ENCODE measurements at places on chromosomes 3 and 15.

- DNase-seq = no peak
These were observed 559.5 kb upstream of the SEMA6D start for GRCh38 chr15:47157827-47158226.

GRCh38 chr15:96889734-96890480 is 559.4 kb downstream of the NR2F2 start:
- DNase-seq = no peak

GRCh38 chr3:42865256-42865655 is 10.4 kb downstream of the CYP8B1 start:
- no peak for DNase-seq

- DNase-seq = no peak
These were observed 299.3 kb downstream of the SHQ1 start for GRCh38 chr3:72548981-72549380.

DNA sequence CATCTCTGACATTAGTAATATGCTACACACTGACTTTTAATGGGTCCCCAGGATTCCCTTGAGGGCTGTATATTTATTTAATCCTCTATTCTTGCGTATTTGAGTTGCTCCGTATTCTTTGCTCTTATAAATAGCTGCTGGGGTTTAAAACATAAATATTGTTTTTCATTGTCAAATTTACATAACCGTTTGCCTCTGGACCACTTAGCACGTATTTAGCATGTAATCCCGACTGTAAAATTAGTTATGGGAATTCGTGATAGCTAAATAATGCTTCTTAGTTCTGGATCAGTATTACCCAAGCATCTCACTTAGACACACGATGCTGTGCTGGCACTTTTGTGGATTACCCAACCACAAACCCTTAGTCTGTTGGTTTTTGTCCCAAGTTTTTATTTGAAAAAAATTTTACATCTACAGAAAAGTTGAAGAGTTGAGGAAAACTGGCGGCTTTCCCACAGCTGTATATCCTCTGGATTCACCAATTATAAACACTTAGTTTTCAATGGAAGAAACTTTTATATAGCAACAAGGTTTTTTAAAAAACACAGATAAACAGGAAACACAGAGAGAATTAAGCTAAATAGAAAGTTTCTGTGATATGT is 296.8 kb upstream of the TPM1 start:
- DNase-seq = no peak

GRCh38 chr15:55319537-55320237 is 665 bp downstream of the PIGB start:
- DNase-seq = no peak

DNA sequence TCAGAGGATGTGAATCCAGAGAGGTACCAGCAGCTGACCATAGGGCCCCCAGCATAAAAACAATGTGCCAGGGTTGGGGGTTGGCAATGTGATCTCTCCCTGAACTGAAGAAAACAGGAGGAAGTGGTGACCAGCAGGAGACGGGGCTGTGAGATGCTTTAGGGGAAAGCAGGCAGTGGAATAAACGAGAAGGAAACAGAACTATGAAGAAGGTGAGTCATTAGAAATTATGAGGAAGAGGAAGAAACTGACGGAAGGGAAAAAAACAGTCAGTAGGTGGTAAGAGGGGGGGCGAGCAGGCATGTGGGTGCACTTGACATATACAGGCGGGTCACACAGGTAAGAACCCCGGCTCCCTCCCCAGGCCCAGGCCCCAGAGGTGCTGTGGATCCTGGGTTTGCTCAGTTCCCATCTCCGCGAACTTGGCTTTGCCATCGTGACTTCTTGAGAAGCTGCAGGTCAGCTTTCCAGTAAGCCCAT is 42.2 kb upstream of the B3GNT5 start:
- no peak for DNase-seq

GRCh38 chr3:88013592-88013991 is 45.2 kb downstream of the CGGBP1 start:
- DNase-seq = no peak

- DNase-seq = peak; percentile 72
These were observed 19.6 kb downstream of the VGLL4 start for GRCh38 chr3:11624161-11624560.

DNA sequence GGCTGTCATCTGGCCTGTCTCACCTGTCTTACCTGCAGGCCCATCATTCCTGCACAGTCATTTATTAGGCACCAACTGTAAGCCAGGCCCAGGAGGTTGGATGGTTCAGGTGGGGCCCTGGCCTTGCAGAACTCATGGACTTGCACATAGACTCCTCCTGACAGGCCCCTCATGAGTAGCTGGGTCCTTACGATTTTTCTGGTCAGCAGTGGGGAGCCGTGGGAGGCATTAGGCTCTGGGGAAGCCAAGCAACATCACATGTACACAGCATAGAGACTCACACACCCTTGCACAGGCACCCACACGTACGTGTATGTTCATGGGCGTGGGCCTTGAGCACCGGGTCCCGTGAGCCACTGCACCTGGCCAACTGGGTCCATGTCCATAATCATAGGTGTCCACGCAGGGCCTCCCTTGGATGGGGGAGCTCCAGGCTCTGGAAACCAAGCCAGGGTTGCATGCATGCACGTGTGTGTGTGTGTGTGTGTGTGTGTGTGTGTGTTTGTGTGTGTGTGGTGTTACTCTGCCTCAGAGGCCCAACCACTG is 20.3 kb downstream of the CISH start:
- peak; percentile 82 for DNase-seq

DNA sequence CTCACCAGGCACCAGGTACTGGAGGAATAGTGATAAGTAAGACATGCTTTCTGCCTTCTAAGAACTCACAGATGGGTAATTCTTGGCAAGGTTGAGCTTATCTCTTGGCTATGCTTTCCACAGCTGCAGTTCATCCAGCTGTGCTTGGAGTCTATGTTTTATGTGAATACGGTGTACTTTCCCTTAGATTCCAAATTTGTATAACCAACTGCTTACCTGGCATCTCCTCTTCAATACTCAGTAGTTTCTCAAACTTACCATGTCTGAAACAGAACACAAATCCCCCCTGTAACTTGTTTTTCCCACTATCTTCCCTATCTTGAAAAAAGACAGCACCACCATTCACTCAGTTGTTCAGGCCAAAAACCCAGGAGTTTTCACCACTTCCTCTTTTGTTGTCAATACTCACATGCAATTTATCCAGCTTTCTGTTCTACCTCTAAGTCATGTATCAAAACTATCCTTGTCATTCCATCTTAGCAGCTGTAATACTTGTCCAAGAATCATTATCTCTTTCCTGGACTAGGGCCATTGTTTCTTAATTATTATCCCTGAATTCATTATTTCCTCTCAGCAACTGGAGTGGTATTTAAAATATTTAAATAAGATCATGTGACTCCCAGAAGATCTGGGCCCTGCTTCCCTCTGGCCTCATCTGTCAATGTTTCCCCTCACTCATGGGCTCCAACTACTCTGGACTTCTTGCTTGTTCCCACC is 32.6 kb downstream of the COL6A5 start:
- no peak for DNase-seq

- DNase-seq = no peak
These were observed 302.7 kb downstream of the AGBL1 start for GRCh38 chr15:86382341-86382740.

DNA sequence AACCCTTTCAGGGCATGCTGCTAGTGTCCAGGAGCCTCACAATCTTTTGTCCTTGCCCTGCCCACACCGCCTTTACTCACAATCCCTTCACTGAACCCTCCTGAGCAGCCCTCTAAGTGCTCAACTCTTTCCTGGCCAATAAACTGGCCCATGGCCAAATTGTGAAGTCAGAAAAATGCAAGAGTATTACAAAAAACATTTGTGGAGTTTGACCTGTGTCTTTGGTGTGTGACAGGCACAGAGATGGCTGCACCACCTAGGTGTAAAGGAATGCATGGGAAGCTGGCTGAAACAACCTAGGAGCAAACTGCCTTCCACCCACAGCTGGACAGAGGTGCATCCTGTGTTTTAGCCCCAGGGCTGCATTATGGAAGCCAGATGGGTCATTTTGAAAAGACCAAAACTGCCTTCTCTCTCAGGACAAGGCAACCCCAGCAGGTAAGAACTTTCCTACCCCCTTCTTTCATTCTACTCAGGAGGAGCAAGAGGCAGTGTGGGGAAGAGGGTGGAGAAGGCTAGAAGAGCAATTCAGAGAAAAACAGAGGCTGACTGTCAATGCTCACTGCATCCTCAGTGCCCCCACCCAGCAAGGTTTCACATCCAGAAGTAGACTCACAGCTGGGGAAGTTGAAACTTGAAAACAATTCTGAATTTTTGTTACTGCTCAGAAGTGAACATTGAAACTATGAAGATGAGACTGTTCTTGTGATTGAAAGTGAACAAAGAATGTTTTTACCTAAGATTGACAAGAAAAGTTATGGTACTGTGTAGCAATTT is 78.6 kb downstream of the TRIM42 start:
- no peak for DNase-seq

DNA sequence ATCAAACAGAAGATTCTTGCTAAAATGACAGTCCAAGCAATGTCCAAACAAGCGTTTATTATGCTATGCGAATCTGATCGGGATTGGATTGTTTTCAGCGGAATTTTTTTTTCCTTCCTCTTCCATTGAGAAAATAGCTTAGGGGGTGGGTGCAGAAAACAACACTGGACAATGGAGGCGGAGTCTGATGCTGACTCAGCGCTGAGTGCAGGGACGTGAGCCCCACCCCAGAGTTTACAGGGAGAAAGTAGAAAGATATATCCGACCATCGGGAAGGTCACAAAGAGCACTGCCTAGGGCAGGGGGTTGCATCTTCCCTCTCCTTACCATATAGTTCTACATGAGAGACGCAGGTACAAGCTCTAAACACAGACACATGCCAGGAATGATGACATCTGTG is 117.0 kb downstream of the FOXP1 start:
- no peak for DNase-seq

- DNase-seq = peak; percentile 49
These were observed 13.7 kb downstream of the CELF6 start for GRCh38 chr15:72306211-72306785.

- DNase-seq = no peak
These were observed 692 bp downstream of the PSMD2 start for GRCh38 chr3:184299488-184300377.

- DNase-seq = no peak
These were observed 527.9 kb upstream of the MDFIC2 start for GRCh38 chr3:70840106-70840870.

GRCh38 chr15:33243393-33243792 is 48.9 kb upstream of the FMN1 start:
- no peak for DNase-seq

- DNase-seq = no peak
These were observed 29.7 kb downstream of the DNASE1L3 start for GRCh38 chr3:58180940-58181587.

- DNase-seq = no peak
These were observed 699.8 kb upstream of the NR2F2 start for GRCh38 chr15:95630683-95631082.

DNA sequence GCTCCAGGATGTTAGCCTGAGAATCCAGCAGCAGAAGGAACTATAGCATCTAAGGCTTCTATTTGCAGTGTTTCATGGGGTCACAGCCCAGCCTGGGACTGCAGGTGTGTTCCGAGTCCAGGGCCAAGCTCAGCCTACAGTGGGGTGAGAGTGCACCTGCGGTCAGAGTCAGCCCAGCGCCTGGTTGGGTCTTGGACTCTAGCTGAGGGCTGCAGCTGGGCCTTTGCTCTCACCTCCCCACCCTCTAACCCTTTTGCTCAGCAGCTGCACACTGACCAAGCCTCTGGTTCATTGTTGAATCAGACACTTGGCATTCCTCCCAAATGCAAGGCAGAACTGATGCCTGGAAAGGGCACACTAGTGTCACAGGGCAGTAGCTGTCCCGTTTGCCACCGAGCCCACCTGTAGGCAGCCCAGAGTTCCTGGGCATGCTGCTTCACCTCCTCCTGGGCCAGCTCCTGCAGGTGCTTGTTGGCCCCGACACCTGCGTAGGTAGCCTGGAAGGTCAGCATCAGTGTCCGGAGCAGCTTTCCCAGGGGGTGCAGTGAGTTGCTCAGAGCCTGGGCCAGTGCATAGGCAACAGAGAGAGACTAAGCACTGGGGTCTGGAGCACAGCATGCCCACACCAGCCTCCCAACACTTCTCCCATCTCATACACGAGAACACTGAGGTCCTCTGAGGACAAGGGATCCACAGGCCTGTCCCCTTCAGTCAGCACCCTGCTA is 17.5 kb downstream of the ALS2CL start:
- DNase-seq = no peak

- DNase-seq = no peak
These were observed 8.3 kb downstream of the TRA2B start for GRCh38 chr3:185929192-185930151.

DNA sequence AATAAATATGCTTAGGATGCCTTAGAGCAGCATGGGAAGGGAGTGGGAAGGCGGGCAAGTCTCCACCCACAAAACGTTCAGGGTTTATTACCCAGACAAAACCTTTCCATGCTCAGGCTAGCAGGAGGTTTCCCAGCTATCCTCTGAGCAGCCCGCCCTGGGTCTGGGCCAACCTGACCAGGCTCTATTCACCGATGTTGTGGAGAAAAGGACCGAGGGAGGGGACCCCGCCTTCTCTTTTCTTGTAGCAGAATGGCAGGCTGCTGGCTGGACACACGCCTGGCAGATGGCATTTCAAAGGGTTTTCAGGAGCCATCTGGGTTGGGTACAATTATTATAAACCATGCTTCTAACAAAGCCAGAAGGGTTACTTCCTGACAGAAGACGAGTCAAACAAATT is 540.9 kb downstream of the MAGI1 start:
- DNase-seq = no peak

- DNase-seq = no peak
These were observed 16.3 kb upstream of the TIPARP start for GRCh38 chr3:156657862-156658731.

GRCh38 chr3:171266034-171266739 is 194.0 kb downstream of the TNIK start:
- no peak for DNase-seq

GRCh38 chr3:74591342-74591741 is 23.1 kb downstream of the CNTN3 start:
- no peak for DNase-seq

GRCh38 chr3:115843206-115843605 is 219.9 kb downstream of the GAP43 start:
- DNase-seq = no peak

GRCh38 chr3:111803123-111803593 is 55.9 kb upstream of the PHLDB2 start:
- no peak for DNase-seq

DNA sequence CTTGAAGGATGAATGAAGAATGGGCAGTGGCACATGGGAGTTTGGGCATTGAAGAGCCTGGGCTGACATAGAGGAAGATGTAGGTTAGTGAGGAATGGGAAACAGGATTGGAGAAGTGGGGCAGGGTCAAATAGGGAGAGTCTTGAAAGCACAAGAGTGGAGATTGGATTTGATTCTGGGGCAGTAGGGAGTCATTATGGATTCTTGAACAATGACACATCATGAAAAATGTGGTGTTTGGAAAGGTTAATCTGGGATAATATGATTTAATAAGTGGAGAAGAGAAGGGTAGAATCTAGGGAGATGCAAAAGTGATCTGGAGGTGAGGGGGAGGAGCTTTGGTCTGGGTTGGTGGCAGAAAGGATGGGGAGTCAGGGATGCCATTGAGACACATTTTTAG is 45.4 kb upstream of the ROPN1 start:
- DNase-seq = no peak

GRCh38 chr3:58900386-58900785 is 149.4 kb downstream of the CFAP20DC start:
- DNase-seq = no peak

GRCh38 chr3:129890891-129891290 is 2.6 kb downstream of the TMCC1 start:
- no peak for DNase-seq

- DNase-seq = no peak
These were observed 32.3 kb downstream of the RPN1 start for GRCh38 chr3:128618398-128618726.

- no peak for DNase-seq
These were observed 48.5 kb upstream of the SLC4A7 start for GRCh38 chr3:27532426-27533260.

Data from activated CD8-positive, alpha-beta memory T cell treated with anti-CD3 and anti-CD28 coated beads, Interleukin-2, amount 50 U/mL, for 48 hours (primary cell).